ENCODE measurements at places on chromosomes 3 and 15. TPM values are rescaled to one million over a fixed set of nuclear protein-coding genes. Genes with fewer than 3 reads are reported as not detected.

Gene WDR48
- 22.5 TPM for total RNA-seq

Gene ARPIN
- total RNA-seq = 14.3 TPM

Gene MIX23
- total RNA-seq = 76.4 TPM

Gene SHF
- 0.70 TPM for total RNA-seq

All from A549 treated with Mapracorat at 1 μM for 4 hours (cell line).